ENCODE measurements at places on chromosomes 16 and 17.

GRCh38 chr16:22324787-22325597 is 27.8 kb downstream of the POLR3E start:
- no peak for DNase-seq

GRCh38 chr16:61581417-61582046 is 454.7 kb downstream of the CDH8 start:
- no peak for DNase-seq

GRCh38 chr16:82917886-82918595 is 291.3 kb downstream of the CDH13 start:
- DNase-seq = no peak

- no peak for DNase-seq
Observed at GRCh38 chr16:57093666-57094564, 1.5 kb downstream of the CPNE2 start.

DNA sequence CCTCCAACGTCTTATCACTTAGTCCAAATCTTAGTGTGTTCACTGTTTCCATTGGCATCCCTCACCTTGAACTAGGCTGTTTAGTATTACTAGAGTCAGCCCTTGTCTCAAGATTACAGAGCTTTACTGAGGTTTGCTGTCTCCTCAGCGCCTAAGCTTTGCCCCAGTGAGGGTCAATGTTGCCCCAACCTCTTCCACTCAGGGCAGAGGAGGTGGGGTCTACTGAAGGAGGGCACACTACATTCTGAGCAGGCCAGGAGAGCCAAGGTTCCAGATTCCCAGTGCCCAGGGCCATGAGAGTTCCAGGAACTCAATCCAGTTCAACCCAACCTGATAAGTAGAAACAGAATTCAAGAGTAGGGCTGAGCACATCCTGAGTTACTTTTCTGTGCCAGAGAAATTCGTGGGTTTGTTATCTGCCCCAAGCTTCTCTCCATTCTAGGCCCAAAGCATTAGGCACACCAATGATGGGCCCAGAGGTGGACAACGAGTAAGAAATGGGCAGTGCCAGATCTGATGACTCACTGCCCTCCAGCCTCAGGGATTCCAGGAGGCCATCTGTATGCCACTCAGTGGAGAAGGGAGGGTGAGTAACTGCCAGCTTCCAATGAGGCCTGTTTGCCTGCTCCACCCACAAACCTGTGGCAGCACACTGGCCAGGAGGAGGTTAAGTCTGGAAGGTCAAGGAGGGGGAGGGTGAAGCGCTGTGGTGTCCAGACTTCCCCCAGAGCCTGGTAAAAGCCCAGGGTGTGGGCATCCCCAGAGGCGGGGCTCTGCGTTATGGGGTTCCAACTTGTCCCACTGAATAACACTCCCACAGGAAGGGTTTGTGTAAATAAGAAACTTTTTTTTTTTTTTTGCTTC is 8.2 kb downstream of the TUBG2 start:
- DNase-seq = no peak

DNA sequence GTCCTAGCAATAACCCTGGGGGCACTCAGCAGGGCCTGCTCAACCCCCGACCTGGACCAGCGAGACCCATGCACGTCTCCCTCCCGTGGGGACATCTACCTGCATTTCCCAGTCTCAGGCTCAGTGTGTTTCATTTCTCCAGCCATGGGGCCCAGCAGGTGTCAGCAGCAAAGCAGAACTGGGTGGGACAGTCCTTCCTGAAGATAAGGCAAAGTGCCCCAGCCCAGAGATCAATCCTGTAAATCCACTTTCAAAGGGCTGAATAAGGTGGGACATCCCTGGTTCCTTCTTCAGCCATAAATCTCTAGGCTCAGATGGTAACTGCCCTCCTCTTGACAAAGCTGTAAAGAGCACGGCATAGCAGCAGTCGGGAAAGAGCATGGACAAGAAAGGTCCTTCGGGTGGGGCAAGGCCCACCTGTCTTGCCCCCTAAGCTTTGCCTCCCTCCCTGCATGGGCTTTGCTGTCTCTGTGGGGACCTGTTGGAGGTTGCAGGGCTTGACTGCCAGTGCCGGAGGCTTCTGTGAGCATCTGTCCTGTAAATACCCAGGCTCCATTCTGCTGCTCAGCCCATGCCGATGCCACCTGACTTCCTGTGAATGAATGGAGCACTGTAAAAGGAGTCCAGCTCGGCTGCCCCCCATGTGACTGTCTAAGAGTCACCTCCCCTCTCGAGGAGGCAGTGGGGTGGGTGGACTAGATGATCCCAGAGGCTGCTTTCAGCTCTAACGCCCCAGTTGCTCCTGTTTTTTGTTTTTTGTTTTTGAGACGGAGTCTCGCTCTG is 84.8 kb upstream of the TBC1D3K start:
- DNase-seq = no peak

DNA sequence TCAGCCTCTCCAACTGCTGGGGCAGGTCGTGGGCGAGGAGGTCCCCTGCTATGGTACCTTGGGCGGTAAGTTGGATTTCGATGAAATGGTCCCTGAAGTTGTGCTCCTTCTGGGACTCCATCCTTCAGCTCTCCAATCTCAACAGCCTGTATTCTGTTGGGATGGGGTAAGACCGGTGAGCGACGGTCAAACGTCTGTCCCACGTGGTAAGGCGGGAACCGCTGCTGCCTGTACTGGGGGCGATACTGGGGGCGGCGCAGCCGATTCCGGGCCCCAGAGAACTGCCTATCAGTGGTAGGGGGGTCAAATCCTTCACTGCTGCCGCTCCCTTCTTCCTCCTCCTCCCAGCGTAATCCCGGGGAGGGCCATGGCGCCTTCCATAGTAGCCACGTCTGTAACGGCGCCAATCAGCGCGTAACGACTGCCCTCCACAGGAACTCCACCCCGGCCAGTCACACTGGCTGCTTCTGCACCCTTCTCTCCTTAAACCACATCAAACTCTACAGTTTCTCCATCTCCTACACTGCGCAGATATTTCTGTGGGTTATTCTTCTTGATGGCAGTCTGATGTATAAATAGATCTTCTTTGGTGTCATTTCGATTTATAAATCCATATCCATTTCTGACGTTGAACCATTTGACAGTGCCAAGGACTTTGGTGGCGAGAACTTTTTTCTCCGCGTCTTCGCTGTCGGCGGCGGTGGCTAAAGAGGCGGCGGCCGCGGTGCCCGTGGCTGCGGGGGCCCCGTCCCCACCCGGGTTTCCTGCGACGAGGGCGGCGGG is 41.1 kb downstream of the AHSP start:
- DNase-seq = peak; percentile 71

DNA sequence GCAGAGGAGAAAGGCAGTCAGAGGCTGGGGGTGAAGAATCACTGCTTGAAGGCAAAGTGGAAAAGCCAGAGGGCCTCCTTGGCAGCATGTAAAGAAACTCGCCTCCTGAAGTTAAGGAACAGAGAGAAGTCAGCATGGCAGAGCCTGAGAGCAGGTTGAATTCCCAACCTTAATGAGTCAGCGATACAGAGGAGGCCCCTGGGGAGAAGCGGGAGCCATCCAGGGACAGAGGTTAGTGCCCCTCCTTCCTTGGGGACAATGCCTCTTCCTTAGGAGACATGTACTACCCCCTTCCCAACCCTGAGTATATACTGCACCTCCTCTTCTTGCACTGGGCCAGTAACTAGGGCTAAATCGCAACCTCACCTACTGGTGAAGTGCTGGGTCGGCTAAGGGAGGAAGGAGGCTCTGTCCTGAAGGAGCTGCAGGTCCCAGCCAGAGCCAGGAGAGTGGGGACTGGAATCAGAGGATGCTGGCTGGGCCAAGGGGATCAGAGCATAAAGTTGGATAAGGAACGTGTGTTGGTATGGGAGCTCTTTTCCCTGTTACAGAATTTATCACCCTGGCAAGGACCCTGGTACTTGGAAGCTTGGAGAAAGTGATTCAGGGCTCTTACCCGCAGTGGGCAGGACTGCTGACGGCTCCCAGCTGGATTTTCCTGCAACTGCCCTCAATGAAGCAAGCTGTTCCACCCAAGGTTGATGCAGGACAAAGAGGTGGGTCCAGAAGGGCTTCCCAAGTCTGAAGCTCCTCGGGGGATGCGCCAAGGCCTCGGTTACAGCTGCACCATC is 5.4 kb upstream of the AANAT start:
- DNase-seq = no peak

GRCh38 chr17:17043461-17044271 is 1.4 kb downstream of the MPRIP start:
- DNase-seq = peak; percentile 49

- peak; percentile 22 for DNase-seq
Observed at GRCh38 chr16:66703406-66704215, 7.1 kb upstream of the CMTM4 start.

DNA sequence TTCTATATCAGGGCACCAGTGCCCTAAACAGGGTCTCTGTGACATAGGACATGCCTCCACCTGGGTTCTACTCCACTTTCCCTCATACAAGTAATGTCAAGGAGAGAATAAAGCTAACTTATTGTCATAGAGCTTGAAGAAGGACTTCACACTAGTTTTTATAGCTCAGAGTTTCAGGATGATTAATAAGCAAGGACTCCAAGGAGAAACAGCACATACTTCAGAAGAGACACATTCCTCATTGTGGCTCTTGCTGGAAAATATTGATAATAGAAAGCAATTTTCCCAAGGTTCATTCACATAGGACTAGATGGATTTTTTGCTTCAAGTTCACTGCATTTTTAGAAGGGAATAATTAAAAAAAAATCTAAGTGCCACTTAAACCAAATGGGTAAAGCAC is 133.3 kb downstream of the CA10 start:
- no peak for DNase-seq

- no peak for DNase-seq
Observed at GRCh38 chr17:72139212-72139611, 18.4 kb downstream of the SOX9 start.

GRCh38 chr16:73124097-73124652 is 76.2 kb upstream of the ZFHX3 start:
- no peak for DNase-seq

- DNase-seq = peak; percentile 22
Observed at GRCh38 chr17:9905902-9906301, 831 bp upstream of the RCVRN start.

GRCh38 chr17:40243761-40244160 is 24.7 kb downstream of the WIPF2 start:
- no peak for DNase-seq

GRCh38 chr17:876272-876671 is 94.1 kb downstream of the MRM3 start:
- DNase-seq = no peak

DNA sequence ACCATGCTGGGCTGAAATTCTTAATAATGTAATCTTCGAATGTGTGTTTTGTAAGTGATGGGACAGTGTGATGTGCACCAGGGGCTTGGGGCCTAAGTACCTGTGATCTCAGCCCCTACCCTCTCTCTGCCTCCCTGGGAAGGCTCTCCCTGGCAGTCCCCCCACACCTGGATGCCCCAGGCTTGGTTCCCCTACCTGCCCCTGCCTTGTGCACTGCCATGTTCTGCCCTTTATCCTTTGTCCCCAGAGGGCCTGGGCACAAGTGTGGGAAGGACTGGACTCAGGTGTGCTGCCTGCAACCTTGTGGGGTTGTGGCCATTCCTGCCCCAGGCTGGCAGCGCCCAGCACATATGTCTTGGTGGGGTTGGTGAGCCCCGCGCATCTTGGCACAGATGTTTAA is 55.4 kb upstream of the CREBBP start:
- no peak for DNase-seq

DNA sequence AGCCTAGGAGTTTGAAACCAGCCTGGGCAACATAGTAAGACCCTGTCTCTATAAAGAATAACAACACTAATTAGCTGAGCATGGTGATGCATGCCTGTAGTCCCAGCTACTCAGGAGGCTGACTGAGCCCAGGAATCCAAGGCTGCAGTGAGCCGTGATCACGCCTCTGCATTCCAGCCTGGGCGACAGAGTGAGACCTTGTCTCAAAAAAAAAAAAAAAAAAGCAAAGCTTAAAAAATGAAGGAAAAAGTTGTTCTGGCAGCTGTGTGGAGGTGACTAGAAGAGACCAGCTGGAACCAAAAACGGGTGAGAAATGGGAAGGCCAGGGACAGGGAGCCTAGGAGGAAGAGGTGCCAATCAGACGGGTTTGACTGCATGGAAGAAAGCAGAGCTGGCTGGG is 4.2 kb downstream of the BCL7C start:
- no peak for DNase-seq

GRCh38 chr17:59851439-59852375 is 41.0 kb downstream of the TUBD1 start:
- DNase-seq = no peak

DNA sequence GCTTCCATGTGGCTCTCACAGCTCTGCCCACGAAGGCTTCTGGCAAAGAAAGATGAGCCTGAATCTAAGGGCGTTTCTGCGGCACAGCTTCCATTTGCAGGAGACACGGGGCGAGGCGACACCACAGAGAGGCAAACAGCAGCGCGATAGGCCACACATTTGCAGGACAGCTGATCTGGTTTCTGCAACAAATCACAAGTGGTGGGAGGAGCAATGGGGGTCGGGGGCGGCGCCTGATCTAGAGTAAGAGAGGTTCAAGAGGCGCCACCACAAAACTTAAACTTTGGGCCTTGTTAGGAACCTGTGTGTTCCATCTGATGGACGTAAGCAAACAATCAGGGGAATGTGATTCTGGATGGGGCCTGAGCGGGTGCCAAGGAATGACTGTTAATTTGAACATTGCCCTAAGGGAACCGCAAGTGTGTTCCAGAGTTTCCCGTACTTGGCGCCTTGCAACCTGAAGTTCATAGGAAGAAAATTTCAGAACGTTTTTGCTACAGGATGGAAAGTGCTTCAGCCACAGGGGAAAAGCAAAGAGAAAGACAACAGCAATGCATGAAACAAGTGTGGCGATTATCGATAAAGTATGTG is 18.9 kb upstream of the ENPP7 start:
- DNase-seq = no peak

Measured in erythroblast (primary cell).